Stimulated activated memory B cell treated with anti-CD40 and anti-IgM and Interleukin-4, amounts not matched to agents 10 μg/mL and 1 μg/mL and 100 μg/mL, for 72 hours (primary cell): ENCODE measurements at places on chromosomes 11 and 22.

DNA sequence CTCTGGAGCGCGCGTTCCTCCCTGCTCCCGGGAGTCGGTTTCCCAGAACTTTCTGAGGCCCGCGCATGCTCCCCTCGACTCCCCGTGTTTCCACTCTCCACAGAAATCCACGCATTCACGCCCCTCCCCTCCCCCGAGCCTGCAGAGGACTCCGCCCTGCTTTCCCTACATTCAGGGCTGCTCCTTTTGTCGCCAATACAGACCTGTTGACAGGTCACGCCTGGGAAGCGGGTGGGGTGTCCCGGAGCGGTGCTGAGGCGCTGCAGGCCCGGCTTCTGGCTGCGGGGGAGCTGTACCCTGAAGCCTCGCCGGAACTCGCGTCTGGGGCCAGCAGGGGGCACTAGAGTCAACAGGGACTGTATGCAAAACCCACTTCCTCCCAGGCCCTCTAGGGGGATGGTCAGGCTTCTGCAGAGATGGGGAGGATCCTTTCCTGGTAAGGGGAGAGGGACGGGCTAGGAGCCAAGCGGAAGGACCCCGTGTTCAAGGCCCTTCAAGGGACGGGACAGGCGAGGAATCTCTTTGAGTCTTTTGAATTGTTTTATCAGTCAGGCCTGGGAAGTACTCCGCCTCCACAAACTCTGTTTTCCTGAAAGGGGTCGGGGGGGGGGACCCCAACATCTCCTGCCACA is at the start of gene PRAME:
TSS of gene PRAME (minus strand) at position 294 of the 632 bp plus-strand sequence. CDS start 2,433 bp downstream, outside the sequence.
- peak; percentile 76 for ATAC-seq

GRCh38 chr11:119700030-119700429 is 29.0 kb downstream of the NECTIN1 start:
- ATAC-seq = no peak

DNA sequence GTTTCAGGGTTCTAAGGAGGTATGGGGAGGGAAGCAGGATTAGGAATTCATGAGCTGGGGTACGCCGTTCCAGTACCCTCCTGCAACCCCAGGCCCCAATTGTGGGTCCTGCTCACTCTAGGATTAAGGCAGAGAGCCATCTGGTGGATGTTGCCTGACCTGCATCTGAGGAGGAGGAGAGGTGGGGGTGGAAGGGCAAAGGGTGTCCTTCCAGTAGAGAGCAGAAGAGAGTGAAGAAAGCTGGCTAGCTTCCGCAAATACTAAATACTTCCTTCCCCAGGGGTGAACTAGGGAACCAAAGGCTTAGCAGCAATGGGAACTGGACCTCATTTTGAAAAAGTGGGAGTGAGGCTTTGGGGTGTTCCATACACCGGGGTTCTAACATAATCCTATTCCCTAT is 10.6 kb downstream of the LRRC51 start:
- ATAC-seq = peak; percentile 89

DNA sequence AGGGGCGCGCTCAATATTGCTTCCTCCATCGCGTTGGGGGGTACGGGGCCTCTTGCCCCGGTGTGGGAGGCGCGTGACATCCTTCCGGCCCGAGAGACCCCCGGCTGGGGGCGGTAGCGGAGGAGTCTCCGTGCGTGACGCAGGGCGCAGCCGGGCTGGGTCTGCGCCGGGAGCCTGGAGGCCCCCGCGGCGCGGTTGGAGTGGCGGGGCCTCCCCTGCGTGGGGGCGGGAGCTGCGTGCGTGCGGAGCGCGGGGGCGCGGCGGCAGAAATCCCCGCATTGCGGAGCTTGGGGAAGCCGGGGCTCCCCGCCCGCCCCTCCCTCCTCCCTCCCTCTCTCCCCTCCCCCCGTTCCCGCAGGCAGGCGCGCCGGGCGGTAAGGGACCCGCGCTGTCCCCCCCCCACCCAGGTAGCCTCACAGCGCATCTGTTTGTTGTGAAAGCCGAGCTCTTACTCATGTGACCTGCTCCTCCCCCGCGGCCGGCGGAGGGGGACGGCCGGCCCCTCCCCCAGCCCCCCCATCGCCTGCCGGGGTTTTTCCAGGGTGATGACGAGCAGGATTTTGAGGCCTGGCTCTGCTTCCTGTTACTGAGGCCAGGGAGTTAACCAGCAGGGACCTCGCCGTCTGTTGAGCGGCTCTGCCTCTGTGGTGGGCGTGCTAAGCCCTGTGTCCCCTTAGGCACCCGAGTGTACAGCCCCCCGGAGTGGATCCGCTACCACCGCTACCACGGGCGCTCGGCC is 1.6 kb downstream of the PIM3 start:
- peak; percentile 43 for ATAC-seq

- ATAC-seq = no peak
Observed at GRCh38 chr11:33690290-33691065, 10.1 kb downstream of the C11orf91 start.

- peak; percentile 86 for ATAC-seq
Observed at GRCh38 chr11:61892085-61892370, 683 bp upstream of the FADS3 start.

DNA sequence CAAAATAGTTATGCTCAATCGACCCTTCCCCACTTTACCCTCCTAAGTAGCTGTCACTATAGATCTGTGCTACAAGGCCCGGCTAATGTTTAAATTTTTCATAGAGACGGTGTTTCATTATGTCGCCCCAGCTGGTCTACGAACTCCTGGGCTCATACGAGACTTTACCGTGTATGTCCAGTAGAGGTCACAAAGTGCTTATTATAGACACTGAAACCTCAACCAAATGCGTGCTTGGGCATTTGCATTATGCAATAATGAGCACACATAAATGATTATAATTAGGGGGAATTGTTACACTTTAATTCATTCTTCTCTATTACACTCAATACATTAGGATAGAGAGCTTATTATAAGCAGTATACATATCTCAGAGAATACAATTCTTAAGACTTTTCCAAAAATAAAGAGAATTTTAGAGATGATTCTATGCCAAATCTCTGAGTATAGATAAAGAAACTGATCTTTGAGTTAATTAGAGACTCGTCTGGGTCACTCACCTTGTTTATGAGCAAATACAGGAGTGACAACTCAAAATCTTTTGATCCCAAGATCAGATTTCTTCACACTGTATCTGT is 12.5 kb upstream of the MRPL16 start:
- peak; percentile 59 for ATAC-seq

DNA sequence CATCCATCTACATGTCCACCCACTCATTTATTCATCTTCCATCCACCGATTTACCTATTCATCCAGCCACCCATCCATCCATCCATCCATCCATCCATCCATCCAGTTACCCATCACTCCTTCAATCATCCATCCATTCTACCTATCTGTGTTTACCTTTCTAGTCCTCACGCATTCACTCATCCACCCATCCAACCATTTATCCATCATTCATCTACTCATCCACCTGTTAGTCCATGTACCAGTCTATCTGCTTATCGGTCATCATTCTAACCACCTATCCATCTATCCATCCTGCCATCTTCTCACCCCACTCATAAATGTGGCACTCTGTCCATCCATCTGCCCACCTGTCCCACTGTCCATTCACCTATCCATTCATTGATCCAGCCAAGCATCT is 21.9 kb upstream of the MYEOV start:
- no peak for ATAC-seq

GRCh38 chr11:76788661-76789442 is 5.7 kb downstream of the TSKU start:
- no peak for ATAC-seq

DNA sequence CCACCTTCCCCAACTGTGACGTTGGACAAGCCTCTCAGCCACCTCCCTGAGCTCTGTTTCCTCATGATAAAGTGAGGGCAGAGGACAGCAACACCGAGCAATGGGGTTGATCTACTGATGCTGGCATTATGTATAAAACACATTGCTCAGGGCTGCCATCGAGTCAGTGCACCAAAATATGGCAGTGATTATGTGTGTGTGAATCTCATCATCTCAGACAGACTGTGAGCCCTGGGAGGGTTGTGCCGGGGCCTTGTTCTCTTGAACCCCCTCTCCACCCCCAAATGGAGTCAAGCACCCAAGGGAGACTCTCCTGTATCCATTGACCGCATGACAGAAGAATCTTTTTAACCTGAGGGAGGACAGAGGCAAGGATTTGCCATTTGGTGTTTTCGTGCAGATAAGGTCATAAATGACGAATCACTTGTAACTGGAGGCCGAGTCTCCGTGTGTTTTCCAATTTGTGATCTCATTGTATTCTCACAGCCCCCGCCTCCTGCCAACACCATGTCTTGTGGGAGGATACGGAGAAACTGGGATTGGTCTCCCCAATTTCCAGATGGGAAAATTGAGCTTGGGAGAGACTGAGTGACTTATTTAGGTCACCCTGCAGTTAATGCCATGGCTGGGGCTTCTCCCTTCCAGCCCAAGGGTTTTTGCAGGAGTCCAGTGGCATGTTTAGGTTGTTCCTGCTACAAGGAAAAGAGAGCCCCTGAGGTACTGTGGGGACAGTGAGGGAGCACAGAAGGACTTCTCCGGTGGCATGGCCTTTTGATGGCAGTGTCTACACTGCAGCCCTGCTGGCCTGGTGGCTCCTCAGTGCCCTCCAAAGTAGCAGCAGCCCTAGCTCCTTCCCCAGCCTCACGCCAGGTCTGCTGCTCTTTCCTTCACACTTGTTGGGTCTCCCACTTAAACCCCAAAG is 52.4 kb downstream of the CHRDL2 start:
- ATAC-seq = no peak

- no peak for ATAC-seq
Observed at GRCh38 chr22:27666272-27666997, 135.1 kb downstream of the MN1 start.

DNA sequence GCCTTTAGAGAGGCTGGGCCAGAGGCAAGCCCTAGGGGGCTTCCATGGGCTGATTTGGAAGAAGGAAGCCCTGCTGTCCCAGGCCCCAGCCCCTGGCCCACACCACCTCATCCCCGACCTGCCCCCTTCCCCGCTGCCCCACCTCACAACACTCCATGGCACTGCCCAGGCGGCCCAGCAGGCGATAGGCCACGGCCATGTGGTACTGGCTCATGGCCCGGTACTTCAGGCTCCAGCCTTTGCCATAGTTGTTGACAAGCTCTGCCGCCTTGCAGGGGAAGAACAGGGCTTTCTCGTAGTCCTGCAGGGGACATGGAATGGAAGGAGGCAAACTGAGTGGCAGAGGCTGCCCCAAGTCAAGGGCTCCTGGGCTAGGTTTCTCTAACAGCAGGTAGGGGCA is 6.4 kb downstream of the RAPSN start:
- no peak for ATAC-seq
